Activated CD8-positive, alpha-beta memory T cell treated with anti-CD3 and anti-CD28 coated beads, Interleukin-2, amount 10 ng/mL, durations not matched to agents 7 days and 5 days (primary cell): ENCODE measurements at places on chromosomes 12 and 14.

GRCh38 chr14:71799841-71800240 lies 132.4 kb upstream of the RGS6 start:
- no peak for DNase-seq

DNA sequence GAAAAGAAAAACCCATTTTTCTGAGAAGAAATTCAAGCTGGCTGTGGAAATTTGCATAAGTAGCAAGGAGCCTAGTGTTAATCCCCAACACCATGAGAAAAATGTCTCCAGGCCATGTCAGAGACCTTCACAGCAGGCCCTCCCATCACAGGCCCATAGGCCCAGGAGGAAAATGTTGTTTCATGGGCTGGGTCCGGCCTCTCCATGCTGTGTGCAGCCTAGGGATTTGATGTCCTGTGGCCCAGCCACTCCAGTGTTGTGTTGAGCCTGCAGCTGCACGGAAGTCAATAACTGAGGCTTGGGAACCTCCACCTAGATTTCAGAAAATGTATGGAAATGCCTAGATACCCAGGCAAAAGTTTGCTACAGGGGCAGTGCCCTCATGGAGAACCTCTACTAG lies 432.2 kb downstream of the IPO8 start:
- DNase-seq, result no peak

DNA sequence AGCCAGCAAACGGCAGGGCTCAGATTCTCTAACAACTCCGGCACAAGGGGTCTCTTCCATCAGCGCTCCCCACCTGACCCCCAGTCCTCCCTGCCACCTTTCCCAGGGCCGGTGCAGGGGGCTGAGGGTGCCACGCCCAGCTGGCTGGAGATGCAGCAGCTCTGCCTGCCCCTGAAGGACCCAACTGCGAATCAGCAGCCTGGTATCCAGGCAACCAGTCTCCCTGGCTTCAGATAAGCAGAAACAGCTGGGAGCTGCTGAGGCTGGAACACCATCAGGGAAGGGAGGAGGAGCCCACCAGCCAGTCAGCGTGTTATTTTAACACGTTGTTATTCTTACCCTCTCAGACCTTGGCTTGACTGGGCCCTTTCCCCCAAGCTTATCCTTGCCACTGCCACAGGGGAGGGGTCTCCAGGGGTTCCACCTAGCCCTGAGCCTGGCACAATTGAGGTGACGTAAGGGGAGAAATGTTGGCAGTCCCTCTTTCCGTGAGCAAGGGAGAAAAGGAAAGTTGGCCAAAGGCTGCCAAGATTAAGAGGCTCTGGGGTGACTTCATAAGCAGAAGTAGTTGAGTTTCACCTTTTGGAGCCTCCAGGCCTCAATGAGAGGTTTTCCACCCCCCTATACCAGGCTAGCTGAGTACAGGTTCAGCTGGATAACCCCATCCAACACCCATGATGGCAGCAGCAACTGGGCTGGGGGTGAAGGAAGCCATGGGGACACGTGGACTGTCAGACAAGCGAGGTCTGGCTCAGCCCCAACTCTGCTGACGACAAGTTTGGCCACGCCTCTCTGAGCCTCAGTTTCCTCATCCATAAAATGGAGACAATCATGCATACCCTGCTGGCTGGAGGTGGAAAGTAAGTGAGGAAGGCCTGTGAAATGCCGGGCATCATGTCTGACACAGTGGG lies 91.1 kb downstream of the IRF2BPL start:
- DNase-seq, result no peak

DNA sequence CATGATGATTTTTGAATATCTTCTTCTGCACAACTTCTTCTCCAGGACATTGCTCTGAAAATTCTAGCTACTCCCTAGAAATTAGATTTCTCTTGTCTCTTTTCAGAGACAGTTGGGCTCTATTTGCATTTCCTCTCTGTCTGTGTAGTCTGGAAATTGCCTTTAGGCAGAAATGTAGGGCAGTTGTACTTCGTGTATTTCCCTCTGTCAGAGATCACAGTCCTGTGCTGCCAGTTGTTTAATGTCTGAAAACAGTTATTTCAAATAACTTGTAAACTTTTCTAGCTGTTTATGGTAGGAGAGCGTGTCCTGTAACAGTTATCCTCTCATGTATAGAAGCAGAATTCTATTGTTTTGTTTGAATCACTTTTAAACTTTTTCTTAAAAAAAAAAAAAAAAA lies 86.9 kb downstream of the TTLL5 start:
- no peak for DNase-seq

- DNase-seq, result no peak
These were observed 49.9 kb downstream of the ITPR2 start for GRCh38 chr12:26783131-26783526.

DNA sequence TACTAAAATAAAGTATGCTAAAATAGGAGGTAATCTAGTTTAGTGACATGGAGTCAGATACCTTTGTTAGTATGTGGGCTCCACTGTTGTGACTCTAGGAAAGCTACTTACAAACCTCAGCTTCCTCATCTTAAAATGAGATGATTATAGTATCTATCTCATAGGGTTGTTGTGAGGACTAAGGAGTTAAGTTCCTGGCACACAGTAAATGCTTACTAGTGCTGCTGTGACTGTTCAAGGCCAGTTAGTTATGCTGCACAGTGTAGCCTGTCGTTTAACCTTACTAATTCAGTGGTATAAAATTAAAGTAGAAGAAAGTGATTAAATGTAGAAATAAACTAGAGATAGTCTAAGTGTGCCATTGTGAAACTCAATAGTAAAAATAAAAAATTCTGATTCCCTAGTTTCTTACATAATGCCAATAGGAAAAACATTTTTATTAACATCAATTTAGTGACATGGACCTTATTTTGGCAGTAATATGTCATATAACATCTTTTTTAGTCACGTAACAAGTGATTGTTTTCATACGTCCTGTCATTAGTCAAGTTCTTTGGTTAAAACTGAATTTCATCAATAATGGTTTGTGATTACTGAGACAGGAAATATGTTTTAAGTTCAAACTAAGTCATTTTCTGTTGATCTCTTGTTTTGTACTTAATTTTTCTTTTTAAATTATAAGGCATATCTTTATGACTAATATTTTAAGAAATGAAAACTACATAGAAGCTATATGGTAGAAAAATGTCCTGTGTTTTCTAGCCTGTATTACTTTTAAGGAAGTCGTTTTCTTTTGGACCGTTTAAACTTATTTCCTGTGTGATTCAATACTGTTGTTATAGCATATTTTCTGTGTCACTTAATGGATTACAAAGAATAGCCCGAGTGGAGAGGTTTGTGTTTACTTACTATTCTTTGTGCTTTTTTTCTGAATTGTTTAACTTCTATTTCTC lies 74.0 kb downstream of the PCNX1 start:
- DNase-seq, result no peak

GRCh38 chr12:123286652-123287373 lies 15.2 kb upstream of the CDK2AP1 start:
- no peak for DNase-seq

- peak; percentile 23 for DNase-seq
These were observed 95.5 kb downstream of the BORCS5 start for GRCh38 chr12:12452326-12452902.
